Activated T-helper 17 cell treated with anti-CD3 and anti-CD28 coated beads, Interleukin-2, amount 50 U/mL, for 72 hours (primary cell): ENCODE measurements at places on chromosomes 3 and 15. TPM values are rescaled to one million over a fixed set of nuclear protein-coding genes. Genes with fewer than 3 reads are reported as not detected.

GRCh38 chr15:99925661-99926461 lies 192.6 kb upstream of the LYSMD4 start:
- peak; percentile 62 for ATAC-seq

GRCh38 chr15:74233851-74234597 lies 2.1 kb upstream of the CCDC33 start:
- no peak for ATAC-seq

DNA sequence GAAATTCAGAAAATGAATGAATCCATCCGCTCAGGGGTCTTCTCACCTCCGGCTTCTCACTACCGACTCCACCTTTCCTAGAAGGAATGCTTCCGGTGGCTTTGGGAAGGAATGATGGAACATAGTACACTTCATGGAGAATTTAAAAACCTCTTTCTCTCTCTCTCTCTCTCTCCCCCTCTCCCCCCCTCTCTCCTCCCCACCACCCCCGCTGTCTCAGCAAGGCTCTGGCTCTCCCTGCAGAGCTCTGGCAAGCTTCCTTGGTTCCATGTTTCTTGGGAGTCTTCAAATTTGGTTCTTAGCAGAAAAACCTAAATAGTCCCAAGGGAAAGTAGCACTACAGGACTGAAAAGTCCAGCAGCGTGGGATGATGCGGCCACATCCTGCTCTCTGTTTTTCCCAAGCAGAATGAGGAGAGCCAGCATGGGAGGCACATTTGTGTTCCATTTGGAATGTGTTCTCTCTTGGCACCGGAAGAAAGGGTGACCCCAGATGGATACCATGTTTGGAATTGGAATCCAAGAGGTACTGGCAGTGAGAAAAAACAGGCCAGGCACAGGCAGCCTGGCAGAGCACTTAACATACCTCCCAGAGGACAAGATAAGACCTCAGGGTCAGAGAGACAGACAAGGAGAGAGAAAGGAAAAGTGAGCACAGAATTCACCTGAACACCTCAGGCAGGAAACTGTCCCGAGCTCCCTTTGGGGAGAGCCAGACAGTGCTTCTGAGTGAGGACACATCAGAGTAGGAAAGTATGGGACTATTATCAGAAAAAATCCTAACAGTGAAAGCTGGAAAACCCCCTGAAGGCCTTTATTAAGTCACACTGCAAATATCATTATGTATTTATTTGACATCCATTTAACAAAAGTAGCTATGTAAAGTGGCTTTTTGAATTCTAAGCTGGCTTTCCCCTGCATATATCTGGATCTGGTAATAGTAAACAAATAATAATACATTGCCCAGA lies at the start of gene POPDC2:
Gene POPDC2, minus strand, starts transcription at position 116 of the 967 bp plus-strand sequence. CDS start 166 bp downstream, outside the sequence.
- ATAC-seq = no peak

DNA sequence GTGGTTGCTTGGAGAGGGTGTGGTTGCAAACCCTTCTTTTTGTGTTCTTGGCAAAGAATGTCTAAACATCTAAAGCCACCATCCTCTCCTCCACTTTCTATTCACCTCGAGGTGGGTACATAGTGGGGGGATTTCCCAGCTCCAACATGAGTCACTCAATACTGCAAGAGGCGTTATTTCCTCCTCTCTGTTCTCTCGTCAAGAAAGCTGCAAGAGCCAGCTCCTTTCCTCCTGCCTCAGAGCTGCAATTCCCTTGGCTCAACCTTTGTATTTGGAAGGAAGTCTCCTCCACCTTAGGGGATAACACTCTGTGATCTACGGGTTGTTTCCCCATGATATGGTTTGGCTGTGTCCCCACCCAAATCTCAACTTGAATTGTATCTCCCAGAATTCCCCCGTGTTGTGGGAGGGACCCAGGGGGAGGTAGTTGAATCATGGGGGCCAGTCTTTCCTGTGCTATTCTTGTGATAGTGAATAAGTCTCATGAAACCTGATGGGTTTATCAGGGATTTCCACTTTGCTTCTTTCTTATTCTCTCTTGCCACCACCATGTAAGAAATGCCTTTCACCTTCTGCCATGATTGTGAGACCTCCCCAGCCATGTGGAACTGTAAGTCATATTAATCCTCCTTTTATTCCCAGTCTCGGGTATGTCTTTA lies 138.4 kb downstream of the PLCL2 start:
- ATAC-seq = peak; percentile 92

Gene SPINT1
- 8.4 TPM for total RNA-seq

Gene TMEM44
- total RNA-seq = 6.6 TPM

GRCh38 chr15:34119291-34119690 lies 17.4 kb downstream of the PGBD4 start:
- no peak for ATAC-seq

GRCh38 chr3:194285024-194285849 lies 65.9 kb downstream of the CPN2 start:
- ATAC-seq = no peak

GRCh38 chr3:31356941-31357340 lies 175.8 kb upstream of the STT3B start:
- peak; percentile 16 for ATAC-seq

GRCh38 chr3:124837730-124838186 lies 49.4 kb downstream of the ITGB5 start:
- ATAC-seq = no peak

- no peak for ATAC-seq
Observed at GRCh38 chr3:5309171-5309570, 121.7 kb downstream of the EDEM1 start.

- ATAC-seq = no peak
Observed at GRCh38 chr15:77025941-77026411, 31.1 kb downstream of the PSTPIP1 start.
